ENCODE measurements at places on chromosomes 1 and 21. TPM values are rescaled to one million over a fixed set of nuclear protein-coding genes. Genes with fewer than 3 reads are reported as not detected.

TFF3 gene
- total RNA-seq = not detected

RNF187 gene
- 35.6 TPM for total RNA-seq

NFASC gene
- total RNA-seq = 26.2 TPM

RAB42 gene
- total RNA-seq = 1.6 TPM

TSNAX gene
- total RNA-seq = 42.0 TPM

DNA sequence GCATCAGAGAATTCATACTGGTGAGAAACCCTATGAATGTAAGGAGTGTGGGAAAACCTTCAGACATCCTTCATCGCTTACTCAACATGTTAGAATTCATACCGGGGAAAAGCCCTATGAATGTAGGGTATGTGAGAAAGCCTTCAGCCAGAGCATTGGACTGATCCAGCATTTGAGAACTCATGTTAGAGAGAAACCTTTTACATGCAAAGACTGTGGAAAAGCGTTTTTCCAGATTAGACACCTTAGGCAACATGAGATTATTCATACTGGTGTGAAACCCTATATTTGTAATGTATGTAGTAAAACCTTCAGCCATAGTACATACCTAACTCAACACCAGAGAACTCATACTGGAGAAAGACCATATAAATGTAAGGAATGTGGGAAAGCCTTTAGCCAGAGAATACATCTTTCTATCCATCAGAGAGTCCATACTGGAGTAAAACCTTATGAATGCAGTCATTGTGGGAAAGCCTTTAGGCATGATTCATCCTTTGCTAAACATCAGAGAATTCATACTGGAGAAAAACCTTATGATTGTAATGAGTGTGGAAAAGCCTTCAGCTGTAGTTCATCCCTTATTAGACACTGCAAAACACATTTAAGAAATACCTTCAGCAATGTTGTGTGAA lies 12.8 kb downstream of the ZFP69B start:
- DNase-seq = no peak
- H3K27ac ChIP-seq = no peak overlapping the region
- H3K36me3 ChIP-seq = peaks cover 12% of the 10 kb centered on the region
- no peaks in the 10 kb centered on the region for H3K27me3 ChIP-seq

- peaks cover 34% of the 10 kb centered on the region for H3K4me1 ChIP-seq
- peaks cover 4% of the 10 kb centered on the region for H3K36me3 ChIP-seq
- no peak overlapping the region for H3K4me3 ChIP-seq
- H3K27me3 ChIP-seq = no peaks in the 10 kb centered on the region
- peak overlapping the region; percentile 77 for H3K27ac ChIP-seq
Measured at GRCh38 chr1:214362188-214362882, 81.4 kb downstream of the SMYD2 start.

GRCh38 chr1:74650561-74650960 lies 23.0 kb downstream of the ERICH3 start:
- DNase-seq = no peak
- H3K27ac ChIP-seq = no peak overlapping the region
- H3K4me3 ChIP-seq = no peak overlapping the region
- H3K36me3 ChIP-seq = no peaks in the 10 kb centered on the region
- H3K27me3 ChIP-seq = no peaks in the 10 kb centered on the region

GRCh38 chr1:185720633-185721272 lies 13.4 kb upstream of the HMCN1 start:
- no peak for DNase-seq
- H3K27ac ChIP-seq = peak overlapping the region; percentile 67
- H3K4me3 ChIP-seq = no peak overlapping the region
- H3K4me1 ChIP-seq = peaks cover 15% of the 10 kb centered on the region

DNA sequence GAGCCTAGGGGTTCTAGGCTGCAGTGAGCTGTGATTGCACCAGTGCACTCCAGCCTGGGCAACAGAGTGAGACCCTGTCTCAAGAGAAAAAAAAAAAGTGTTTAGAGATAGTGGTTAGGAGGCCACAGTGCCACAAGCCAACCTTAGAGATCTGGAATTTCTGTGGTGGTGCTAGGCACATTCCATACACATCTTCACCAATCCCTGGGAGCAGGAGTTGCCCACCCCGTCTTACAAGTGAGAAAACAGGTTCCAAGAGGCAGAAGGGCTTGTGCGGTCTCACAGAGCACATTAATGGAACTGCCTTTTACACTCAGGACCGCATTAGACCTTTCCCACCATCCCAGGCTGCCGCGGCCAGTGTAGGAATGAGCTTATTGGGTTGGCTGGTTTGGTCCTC lies 93.2 kb downstream of the EPHB2 start:
- H3K4me1 ChIP-seq = peaks cover 14% of the 10 kb centered on the region
- no peak overlapping the region for H3K27ac ChIP-seq
- no peaks in the 10 kb centered on the region for H3K36me3 ChIP-seq
- DNase-seq = no peak
- no peaks in the 10 kb centered on the region for H3K27me3 ChIP-seq

DNA sequence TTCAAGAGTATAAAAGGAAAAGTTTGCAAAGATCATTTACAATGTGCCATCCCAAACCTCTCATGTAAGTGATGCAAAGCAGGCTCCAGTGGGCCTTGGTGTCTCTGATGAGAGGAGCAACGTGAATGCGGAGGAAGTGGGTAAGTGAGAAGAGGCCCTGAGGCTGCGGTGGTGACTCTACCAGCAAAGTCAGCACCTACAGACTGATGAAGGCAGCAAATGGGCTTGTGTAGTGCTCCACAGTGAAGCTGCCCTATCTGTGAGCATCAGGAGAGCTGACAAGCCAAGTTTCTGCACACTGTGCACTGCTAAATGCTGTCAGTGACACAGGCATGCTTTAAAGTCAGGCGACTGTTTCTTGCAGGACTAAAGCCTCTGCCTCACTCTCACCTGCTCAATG lies 15.6 kb upstream of the RAP1A start:
- H3K27me3 ChIP-seq = no peaks in the 10 kb centered on the region
- no peak overlapping the region for H3K27ac ChIP-seq
- H3K36me3 ChIP-seq = no peaks in the 10 kb centered on the region

- peaks cover 18% of the 10 kb centered on the region for H3K4me1 ChIP-seq
- no peaks in the 10 kb centered on the region for H3K27me3 ChIP-seq
- peak overlapping the region; percentile 85 for H3K4me3 ChIP-seq
- H3K36me3 ChIP-seq = no peaks in the 10 kb centered on the region
- H3K27ac ChIP-seq = peak overlapping the region; percentile 97
- no peak for DNase-seq
Measured at GRCh38 chr1:108747898-108748297, 1.4 kb downstream of the STXBP3 start.

DNA sequence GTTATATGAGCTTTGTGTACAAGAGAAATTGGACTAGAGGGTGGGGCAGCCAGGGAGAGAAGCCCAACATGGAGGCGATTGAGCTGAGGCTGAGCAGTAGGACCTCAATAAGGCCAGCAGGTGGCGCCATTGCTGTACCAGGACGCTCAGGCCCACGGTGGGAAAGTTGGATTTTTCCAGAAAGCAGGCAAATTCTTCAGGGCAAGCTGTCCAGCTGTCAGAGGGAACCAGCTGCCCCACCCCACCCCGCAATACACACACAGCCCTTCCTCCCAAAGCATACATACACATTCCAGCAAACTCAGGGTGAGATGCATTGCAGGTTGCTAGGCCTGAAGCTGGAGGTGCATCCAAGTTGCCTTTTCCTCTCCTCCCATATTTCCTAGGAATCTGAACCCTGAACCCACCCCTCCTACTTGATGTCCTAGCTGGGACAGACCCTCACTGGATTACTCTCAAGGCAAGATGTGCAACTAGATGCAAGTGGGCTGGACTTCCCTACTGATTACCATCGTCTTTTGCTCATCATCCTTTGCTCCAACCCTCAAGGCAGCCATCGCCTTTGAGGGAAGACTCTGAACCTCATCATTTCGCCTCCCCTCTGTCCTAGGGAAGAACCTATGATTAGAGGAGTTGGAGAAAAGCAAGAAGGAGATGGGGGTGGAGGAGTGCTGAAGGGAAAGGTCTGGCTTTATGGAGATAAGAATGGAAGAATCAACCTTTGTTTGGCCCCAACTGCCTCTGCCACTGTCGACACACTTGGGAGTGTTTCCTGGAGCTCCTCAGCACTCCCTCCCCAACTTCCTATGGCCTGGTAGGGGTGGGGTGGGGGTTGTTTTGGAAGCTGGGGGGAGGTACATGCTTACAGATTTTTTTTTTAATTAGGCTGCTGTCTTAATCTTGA lies 25.5 kb downstream of the CD34 start:
- H3K4me3 ChIP-seq = no peak overlapping the region
- no peak for DNase-seq
- H3K36me3 ChIP-seq = no peaks in the 10 kb centered on the region

DNA sequence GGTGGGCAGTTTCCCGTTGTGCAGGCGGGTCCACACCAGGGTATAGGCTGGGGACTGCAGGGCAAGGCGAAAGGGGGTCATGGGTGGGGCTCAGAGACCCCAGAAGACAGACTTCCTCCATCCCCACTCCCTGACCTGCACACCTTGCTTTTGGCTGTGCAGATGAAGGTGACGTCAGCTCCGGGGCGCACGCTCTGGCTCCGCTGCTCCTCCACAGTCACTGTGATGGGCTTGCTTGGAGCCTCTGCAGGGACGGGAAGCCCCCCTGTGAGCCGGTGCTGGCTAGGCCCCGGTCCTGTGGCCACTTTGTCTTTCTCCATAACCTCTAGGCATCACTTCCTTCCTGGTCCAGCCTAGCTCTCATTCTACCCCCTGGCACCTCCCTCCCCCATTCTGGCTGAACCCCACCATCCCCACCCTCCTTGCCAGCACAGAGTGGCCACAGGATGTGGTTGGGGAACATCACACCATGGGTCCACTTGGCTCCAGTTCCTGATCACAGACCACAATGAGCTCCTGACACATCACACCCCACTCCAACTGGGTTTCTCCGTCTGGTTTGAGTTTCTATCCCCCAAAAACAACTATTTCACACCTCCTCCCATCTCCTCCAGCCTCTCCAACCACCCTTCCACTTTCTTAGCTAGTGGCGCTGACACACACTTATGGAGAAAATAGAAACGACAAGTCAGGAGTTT lies 45.2 kb downstream of the LDLRAD2 start:
- DNase-seq = no peak
- no peak overlapping the region for H3K27ac ChIP-seq
- H3K27me3 ChIP-seq = no peaks in the 10 kb centered on the region
- no peak overlapping the region for H3K4me3 ChIP-seq
- no peaks in the 10 kb centered on the region for H3K4me1 ChIP-seq

GRCh38 chr1:44839576-44839975 lies 3.5 kb downstream of the PTCH2 start:
- DNase-seq = no peak
- no peaks in the 10 kb centered on the region for H3K27me3 ChIP-seq
- no peaks in the 10 kb centered on the region for H3K36me3 ChIP-seq
- H3K4me3 ChIP-seq = no peak overlapping the region
- no peak overlapping the region for H3K27ac ChIP-seq
- H3K4me1 ChIP-seq = peaks cover 10% of the 10 kb centered on the region

- DNase-seq = no peak
- H3K4me3 ChIP-seq = no peak overlapping the region
- peaks cover 68% of the 10 kb centered on the region for H3K4me1 ChIP-seq
Measured at GRCh38 chr1:17587693-17588047, 48.2 kb downstream of the ARHGEF10L start.

DNA sequence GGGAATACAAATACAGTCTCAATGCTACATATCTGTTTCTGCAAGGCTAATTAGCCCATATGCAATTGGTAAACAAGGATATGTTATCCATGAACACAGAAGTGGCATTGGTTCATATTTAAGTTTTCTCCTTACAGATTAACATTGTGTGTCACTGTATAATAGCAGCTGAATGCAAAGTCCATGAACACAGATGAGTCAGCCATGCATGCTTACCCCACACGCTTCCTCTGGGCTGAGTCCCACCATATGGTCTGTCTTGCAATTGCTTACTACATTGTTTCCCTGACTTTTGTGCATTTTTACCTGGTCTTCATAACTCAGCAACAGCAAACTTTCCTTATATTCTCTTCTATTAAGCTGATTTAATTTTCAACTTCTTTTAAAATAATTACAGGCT lies 41.5 kb upstream of the TSNAX start:
- no peak overlapping the region for H3K27ac ChIP-seq
- no peak overlapping the region for H3K4me3 ChIP-seq
- no peak for DNase-seq
- no peaks in the 10 kb centered on the region for H3K36me3 ChIP-seq
- no peaks in the 10 kb centered on the region for H3K27me3 ChIP-seq
- H3K4me1 ChIP-seq = no peaks in the 10 kb centered on the region

DNA sequence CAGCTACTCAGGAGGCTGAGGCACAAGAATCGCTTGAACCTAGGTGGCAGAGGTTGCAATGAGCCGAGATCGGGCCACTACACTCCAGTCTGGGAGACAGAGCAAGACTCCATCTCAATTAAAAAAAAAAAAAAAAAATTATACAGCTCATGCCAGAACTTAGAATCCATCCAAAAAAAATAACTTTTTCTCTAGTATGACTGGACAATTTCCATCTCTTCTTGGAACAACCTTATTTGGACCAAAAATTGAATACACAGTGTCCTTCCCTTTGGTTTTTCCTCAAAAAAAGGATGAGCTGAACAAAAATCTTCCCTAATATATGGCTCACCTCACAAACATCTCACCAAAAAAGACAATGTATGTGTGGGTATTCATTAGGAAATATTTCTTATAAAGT lies 73.7 kb downstream of the TOR3A start:
- DNase-seq = no peak
- H3K4me3 ChIP-seq = peak overlapping the region; percentile 17
- peak overlapping the region; percentile 52 for H3K27ac ChIP-seq

DNA sequence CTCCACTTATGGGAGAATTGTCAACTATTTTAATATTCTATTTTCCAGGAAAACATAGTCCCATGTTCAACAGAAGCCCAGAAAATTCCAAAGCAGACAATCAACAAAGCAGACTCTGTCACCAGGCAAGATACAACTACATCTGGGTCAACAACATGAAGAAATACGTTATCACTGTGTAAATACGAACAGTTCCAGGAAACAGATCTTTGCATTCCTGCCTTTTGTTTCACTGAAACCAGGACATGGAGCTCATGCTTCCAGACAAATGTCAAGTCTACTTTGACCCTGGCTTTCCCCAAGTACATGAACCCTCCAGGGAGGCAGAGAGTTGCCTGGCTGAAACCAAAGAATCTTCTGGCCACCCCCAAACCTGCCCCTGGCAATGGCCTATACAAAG lies 106.7 kb downstream of the SETD4 start:
- H3K4me1 ChIP-seq = no peaks in the 10 kb centered on the region
- H3K4me3 ChIP-seq = no peak overlapping the region
- H3K27me3 ChIP-seq = no peaks in the 10 kb centered on the region
- no peaks in the 10 kb centered on the region for H3K36me3 ChIP-seq

DNA sequence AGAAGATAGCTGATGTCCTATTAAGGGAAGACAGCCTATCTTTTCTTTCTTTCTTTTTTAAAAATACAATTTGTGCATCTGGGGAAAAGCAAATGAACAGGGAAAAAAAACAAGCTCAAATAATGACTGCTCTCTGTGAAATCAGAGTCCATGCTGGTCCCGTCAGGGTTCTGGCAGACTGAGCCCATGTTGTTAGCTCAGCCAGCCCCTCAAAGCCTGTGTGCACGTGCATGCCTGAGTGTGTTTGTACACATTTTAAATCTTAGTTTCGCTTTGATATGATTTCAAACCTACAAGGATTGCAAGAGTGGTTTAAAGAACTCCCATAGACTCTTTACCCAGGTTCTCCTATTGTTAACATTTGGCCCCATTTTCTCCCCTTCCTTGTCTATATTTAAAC lies 231.8 kb upstream of the GREM2 start:
- DNase-seq = no peak
- H3K27ac ChIP-seq = no peak overlapping the region
- H3K4me1 ChIP-seq = no peaks in the 10 kb centered on the region
- H3K36me3 ChIP-seq = no peaks in the 10 kb centered on the region
- no peaks in the 10 kb centered on the region for H3K27me3 ChIP-seq

All from thoracic aorta (tissue), 2 donors.